Panc1 (cell line): ENCODE measurements at places on chromosomes 7 and 10. TPM values are rescaled to one million over a fixed set of nuclear protein-coding genes. Genes with fewer than 3 reads are reported as not detected.

DNA sequence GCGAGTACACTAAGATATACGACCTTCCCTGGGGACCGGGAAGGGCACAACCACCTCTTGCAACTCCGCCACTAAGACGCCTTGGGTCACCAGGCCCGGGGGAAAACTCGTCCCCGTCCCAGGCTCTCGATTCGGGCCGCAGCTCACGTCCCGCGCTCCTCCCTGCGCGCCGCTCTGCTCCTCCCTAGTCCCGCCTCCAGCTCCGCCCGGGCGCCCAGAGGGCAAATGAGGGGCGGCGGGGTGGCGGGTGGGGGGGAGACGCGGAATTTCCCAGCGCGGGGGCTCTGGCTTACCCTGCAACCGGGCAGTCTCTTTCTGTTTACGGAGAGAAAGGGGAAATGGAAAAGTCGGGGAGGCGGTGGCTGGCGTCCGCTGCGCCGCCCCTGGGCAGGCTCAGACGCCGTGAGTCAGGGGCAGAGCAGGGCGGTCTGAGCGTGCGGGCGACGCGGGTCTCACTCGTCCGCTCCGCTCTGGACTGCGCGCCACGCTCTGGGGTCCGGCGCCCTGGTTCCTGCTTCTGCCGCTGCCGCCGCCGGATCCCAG, at the start of gene MAP3K8:
TSS of gene MAP3K8 (plus strand) at position 455 of the 543 bp plus-strand sequence. CDS start 4,755 bp downstream, outside the sequence.
- H3K27me3 ChIP-seq = no peaks in the 10 kb centered on the region
- peak within 1 kb of the TSS; percentile 85 for H3K27ac ChIP-seq
- H3K36me3 ChIP-seq = no peaks in the 10 kb centered on the region; the same call in 1 of the 2 replicates

GRCh38 chr10:1674501-1674900, 62.8 kb downstream of the ADARB2 start:
- H3K36me3 ChIP-seq = no peaks in the 10 kb centered on the region
- H3K27ac ChIP-seq = no peak overlapping the region
- no peak for DNase-seq
- H3K4me3 ChIP-seq = no peak overlapping the region

TEX47 gene
- not detected for total RNA-seq

- H3K4me3 ChIP-seq = peak overlapping the region; percentile 83
- DNase-seq = peak; percentile 91
- H3K4me1 ChIP-seq = peaks cover 74% of the 10 kb centered on the region
- peak overlapping the region; percentile 99 for H3K27ac ChIP-seq
These were observed 207.6 kb upstream of the KLF14 start for GRCh38 chr7:130941322-130942210.

PRKG1 gene
- 0.92 TPM for total RNA-seq

DNA sequence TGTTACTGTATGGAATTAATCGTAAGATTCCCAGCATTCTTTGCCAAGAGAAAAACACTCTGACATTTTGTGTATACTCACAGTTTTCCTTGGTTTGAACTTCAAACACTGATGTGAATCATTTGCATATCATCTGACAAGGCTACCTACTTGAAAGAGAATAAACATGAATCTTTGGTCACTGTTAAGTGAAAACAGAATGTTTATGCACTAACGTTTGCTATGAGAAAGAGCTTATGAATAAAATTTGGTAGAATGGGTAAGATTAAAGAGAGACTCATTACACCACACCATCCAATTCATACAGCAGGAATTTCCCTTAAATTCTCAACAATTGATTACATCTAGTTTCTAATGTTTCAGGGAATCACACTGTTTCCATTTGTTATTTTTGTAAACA, 46.6 kb downstream of the MACC1 start:
- H3K4me3 ChIP-seq = no peak overlapping the region
- no peaks in the 10 kb centered on the region for H3K4me1 ChIP-seq
- H3K27me3 ChIP-seq = no peaks in the 10 kb centered on the region
- no peak for DNase-seq

- H3K27me3 ChIP-seq = no peaks in the 10 kb centered on the region
These were observed 252.5 kb downstream of the ANKRD7 start for GRCh38 chr7:118477036-118477435.

DNA sequence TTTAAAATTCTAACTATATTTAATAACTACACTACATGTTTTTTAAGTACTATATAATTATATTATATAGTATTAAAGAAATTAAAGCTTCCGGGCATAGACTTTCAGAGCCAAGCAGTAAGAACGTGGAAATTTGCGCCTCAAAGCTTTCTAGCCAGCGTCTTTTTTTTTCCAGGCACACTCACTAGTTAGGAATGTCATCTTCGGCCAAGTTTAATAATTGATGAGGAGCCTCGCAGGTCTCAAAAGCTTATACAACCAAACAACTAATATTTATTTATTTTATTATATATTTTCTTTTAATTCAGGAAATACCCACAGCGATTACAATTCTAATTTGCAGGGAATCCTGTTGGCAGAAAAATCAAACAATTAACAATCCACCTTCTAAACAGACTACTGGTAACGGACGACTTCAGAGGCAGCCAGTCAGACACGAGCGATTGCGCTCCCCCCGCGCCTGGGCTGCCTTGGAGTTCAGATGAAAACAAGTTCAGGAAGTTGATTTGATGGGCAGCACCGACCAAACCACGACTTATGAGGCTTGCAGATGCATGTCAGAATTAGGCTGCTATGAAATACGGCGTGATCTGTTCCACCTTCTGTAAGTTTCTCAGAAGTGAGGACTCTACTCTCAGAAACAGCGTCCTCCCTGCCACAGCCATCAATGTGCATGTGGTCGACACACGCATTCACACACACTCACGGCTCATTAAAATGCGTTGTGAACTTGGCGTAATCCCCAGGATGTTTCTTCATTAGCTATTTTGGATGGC, 431.8 kb upstream of the MGMT start:
- no peak overlapping the region for H3K4me3 ChIP-seq
- DNase-seq = no peak
- no peaks in the 10 kb centered on the region for H3K36me3 ChIP-seq
- peaks cover 33% of the 10 kb centered on the region for H3K27me3 ChIP-seq
- no peaks in the 10 kb centered on the region for H3K4me1 ChIP-seq
- H3K27ac ChIP-seq = no peak overlapping the region

GRCh38 chr7:12386313-12386740, 17.3 kb downstream of the VWDE start:
- H3K4me3 ChIP-seq = no peak overlapping the region
- H3K27me3 ChIP-seq = no peaks in the 10 kb centered on the region
- no peak overlapping the region for H3K27ac ChIP-seq
- no peak for DNase-seq

DNA sequence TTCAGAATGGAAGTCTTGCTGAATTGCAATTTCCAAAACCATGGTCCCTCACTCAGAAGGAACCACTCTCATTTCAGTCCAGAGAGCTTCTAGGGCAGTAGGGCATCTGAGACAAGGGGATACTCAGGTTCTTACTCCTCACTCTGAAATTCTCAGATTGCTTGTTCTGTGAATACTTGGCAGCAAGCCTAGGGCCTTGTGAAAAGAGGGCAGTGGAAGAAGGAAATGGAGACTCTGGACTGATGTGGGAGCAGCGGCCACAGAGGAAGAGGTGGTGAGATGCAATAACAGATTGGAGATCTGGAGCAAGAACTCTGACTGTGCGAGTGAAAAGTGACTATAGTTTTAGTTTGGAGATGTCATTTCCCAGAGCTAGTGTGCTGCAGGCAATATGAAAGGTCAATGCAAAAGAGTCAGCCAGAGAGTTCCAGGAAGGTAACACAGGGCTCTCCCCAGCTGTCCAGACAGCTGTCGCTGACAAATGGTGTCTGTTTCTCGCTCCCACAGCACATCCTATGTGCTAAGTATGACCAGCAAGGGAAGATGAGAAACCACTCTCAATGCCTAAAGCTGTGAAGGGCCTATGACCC, 291.6 kb upstream of the KIAA1217 start:
- DNase-seq = no peak
- H3K4me3 ChIP-seq = no peak overlapping the region
- no peaks in the 10 kb centered on the region for H3K27me3 ChIP-seq

DNA sequence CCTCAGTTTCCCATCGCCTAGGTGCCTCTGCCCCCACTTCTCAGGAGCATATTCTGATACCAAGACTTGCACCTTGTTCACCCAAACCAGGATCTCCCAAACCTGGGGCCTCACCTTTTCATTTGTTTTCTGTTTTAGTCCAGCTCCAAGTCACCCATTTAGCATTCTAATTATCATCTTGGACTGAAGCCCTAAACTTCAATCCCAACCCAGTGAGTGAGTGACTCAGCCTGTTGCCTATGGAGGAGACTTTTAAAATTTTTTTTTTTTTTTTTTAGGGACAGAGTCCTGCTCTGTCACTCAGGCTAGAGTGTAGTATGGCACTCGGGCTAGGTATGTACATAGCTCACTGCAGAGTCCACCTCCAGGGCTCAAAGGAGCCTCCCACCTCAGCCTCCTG, 378.9 kb upstream of the AUTS2 start:
- H3K27ac ChIP-seq = no peak overlapping the region
- H3K36me3 ChIP-seq = no peaks in the 10 kb centered on the region
- H3K27me3 ChIP-seq = no peaks in the 10 kb centered on the region
- no peak for DNase-seq
- H3K4me3 ChIP-seq = no peak overlapping the region
- H3K4me1 ChIP-seq = no peaks in the 10 kb centered on the region

STK31 gene
- total RNA-seq = 1.0 TPM

- H3K4me1 ChIP-seq = no peaks in the 10 kb centered on the region
- no peaks in the 10 kb centered on the region for H3K36me3 ChIP-seq
- H3K27me3 ChIP-seq = no peaks in the 10 kb centered on the region
- no peak overlapping the region for H3K27ac ChIP-seq
- DNase-seq = no peak
These were observed 14.0 kb downstream of the SLC29A4 start for GRCh38 chr7:5296611-5297226.

CARD11 gene
- total RNA-seq = 0.82 TPM

GRCh38 chr10:14800397-14800796, 25.7 kb upstream of the FAM107B start:
- H3K27ac ChIP-seq = no peak overlapping the region
- H3K4me1 ChIP-seq = no peaks in the 10 kb centered on the region
- no peaks in the 10 kb centered on the region for H3K27me3 ChIP-seq
- H3K4me3 ChIP-seq = no peak overlapping the region
- no peaks in the 10 kb centered on the region for H3K36me3 ChIP-seq

PDE6C gene
- not detected for total RNA-seq

TMEM229A gene
- not detected for total RNA-seq
